ENCODE measurements at places on chromosomes 16 and 17.

- DNase-seq, result no peak
Observed at GRCh38 chr17:48869821-48870318, 22.7 kb upstream of the ATP5MC1 start.

- DNase-seq, result no peak
Observed at GRCh38 chr17:1006054-1006453, 9.1 kb downstream of the TIMM22 start.

- DNase-seq, result no peak
Observed at GRCh38 chr16:62450291-62450690, 414.1 kb upstream of the CDH8 start.

- DNase-seq, result no peak
Observed at GRCh38 chr17:79620207-79621038, 9.6 kb upstream of the RBFOX3 start.

DNA sequence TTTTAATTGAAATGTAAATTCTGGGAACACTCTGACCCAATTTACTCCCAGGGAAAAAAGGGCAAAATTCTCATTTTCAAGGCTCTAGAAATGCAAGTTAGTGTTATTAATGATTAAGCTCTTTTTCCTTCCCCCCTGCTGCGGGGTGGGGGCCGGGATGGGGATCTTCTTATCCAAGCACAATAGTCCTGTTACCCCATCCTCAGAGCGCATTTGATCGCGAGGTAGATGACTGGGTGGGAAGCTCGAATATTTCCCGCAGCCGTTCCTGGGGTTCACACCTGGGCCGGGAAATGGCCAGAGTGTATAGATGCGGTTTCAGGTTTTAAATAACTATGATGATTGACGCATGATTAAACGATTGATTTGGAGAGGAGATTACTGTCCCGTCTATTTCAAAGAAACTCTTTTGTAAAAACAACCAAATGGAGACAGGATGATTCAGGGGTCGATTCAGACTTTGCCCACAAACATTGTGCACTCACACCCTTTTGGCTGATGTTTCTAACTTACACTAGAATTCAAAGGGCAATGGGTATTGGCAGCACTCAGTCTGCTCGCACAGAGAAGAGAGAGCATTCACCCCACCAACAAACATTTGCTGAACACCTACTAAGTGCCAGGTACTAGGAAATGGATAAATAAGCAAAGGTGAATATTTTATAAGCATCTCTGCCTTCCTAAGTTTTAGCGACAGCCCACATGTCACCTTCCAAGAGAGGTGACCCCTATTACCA lies 55.0 kb downstream of the SALL1 start:
- no peak for DNase-seq

GRCh38 chr17:21285164-21286065 lies 904 bp downstream of the MAP2K3 start:
- DNase-seq, result no peak

DNA sequence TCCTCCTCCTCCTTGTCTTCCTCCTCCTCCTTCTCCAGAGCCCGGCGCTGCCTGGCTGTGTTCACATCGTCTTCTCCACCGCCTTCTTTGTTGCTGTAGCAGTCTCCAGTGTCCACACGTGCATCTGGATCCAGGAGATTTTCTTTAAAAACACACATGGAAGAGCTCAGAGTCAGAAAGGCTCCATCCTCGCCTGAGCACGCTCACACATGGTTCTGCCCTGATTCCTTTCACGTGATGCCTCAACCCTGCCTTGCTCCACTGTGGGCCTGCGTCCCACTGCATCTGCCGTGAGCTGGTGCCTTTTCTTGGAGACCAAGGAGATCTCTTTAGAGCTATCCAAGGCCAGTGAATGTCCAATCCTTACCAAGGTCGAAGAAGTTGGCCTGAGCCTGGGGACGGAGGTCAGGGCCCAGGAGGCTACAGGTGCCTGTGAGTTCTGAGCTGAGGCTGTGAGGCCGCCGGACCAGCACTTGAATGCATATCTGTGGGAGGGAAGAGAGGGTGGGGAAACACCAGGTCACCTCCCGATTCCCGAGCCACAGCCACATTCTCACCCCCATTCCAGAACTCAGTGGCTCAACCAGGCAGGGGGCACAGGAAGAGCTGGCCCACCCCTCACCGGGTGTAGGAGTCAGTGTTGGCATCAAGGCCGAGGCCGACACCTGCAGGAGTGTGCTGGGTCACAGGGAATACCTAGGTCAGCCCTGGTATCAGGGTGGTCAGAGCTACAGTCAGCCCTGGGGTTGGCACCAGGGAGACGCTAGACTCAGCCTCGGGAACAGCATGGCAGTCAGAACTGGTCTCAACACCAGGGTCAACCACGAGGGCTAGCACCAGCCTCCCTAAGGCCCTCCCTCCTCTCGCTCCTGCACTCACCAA lies 37.6 kb downstream of the HASPIN start:
- no peak for DNase-seq

- no peak for DNase-seq
Observed at GRCh38 chr17:64331366-64331765, 59.3 kb downstream of the PECAM1 start.
